Adrenal gland (tissue), 19 donors: ENCODE measurements at places on chromosomes 2 and 18.
A peak's percentile ranks its signal among the peaks of the same experiment; 100 is the strongest.

DNA sequence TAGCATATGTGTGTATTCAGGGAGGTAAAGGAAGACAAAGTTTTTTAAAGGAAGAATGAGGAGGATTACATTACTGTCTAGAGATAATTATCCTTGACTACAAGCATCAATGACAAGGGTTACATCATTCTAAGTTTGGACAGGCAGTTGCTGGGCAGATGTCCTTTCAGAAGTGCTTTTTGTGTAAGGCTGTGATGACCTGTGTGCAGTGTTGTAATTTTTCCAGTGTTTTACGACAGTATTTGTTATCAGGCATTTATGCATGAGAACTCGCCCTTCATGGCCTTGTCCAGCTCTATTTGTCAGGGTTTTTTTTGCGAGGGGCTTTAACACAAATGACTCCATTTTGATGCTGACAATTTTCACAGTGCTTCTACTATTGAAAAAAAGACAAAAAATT lies 658.3 kb upstream of the NXPH2 start:
- DNase-seq: no peak
- H3K36me3 ChIP-seq: no peaks in the 10 kb centered on the region
- H3K4me3 ChIP-seq: no peak overlapping the region

GRCh38 chr18:30652387-30652786 lies 390.2 kb downstream of the DSC3 start:
- H3K36me3 ChIP-seq: no peaks in the 10 kb centered on the region
- DNase-seq: no peak
- no peaks in the 10 kb centered on the region for H3K27me3 ChIP-seq
- H3K4me3 ChIP-seq: no peak overlapping the region

GRCh38 chr18:11046140-11046539 lies 103.2 kb downstream of the PIEZO2 start:
- no peaks in the 10 kb centered on the region for H3K36me3 ChIP-seq
- no peaks in the 10 kb centered on the region for H3K27me3 ChIP-seq
- no peak overlapping the region for H3K27ac ChIP-seq
- DNase-seq: no peak
- H3K4me1 ChIP-seq: no peaks in the 10 kb centered on the region
- H3K4me3 ChIP-seq: no peak overlapping the region

- no peak overlapping the region for H3K4me3 ChIP-seq
- no peak for DNase-seq
- no peak overlapping the region for H3K27ac ChIP-seq
- no peaks in the 10 kb centered on the region for H3K4me1 ChIP-seq
- no peaks in the 10 kb centered on the region for H3K27me3 ChIP-seq
Measured at GRCh38 chr18:10949655-10950054, 199.7 kb downstream of the PIEZO2 start.

DNA sequence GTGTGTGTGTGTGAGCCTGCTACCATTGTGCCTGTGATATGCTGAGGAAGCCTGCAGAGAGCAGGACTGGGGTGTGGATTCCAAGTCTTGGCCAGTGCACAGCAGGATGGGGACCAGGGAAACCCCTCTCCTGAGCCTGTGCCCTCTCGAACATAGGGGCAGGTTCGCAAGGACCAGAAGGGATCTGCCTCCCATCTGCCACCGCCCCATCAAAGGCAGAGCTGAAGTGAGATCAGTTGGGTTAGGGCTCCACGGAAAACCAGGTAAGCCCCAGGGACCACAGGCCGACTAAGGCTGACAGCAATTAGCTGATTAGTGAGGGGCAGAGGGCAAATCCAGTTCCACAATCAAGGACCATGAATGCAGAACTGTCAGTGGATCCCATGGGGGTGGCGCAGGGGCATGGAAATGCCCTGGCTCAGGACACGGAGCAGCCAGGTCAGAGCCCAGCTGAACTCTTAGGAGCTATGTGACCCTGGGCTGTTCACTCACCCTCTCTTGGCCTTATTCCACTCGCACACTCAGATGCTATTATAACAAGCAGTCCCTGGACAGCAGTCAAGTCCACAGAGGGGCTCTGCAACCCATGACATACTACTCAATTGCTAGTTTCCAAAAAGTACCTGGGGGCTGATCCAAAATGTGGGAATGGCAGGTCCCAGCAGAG lies 84.2 kb upstream of the ID2 start:
- H3K27ac ChIP-seq: peak overlapping the region; percentile 85
- H3K27me3 ChIP-seq: no peaks in the 10 kb centered on the region
- H3K4me1 ChIP-seq: no peaks in the 10 kb centered on the region
- H3K36me3 ChIP-seq: no peaks in the 10 kb centered on the region
- DNase-seq: peak; percentile 46
- no peak overlapping the region for H3K4me3 ChIP-seq

DNA sequence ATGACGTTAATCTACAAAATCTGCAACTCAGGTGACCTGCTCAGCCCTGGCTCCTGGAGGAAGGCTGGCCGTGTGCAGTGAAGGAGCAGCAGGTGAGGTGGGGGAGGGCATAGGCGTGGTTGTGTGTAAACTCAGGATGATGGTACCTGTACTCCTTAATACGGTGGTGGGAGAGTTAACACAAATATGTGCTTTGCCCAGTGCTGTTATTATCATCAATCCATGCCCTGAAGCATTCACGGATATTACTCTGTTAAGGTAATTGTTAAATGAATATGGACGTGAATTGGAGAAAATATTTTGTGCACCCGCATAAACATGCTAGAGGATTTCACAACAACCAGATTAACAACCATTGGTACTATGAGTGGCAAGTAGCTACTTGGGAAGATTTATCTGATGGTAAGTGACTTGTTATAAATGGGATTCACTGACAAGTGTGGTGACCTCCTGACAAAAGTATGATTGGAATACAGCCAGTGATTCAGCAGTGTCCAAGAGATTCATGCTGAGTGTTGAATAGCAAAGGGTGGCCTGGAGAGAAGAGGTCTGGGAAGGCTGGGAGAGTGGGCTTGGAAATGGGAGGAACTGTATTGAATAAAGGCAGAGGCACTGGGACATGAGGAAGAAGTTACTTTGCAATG lies 194.1 kb downstream of the TPGS2 start:
- no peaks in the 10 kb centered on the region for H3K4me1 ChIP-seq
- DNase-seq: no peak
- H3K36me3 ChIP-seq: no peaks in the 10 kb centered on the region
- H3K27me3 ChIP-seq: no peaks in the 10 kb centered on the region

DNA sequence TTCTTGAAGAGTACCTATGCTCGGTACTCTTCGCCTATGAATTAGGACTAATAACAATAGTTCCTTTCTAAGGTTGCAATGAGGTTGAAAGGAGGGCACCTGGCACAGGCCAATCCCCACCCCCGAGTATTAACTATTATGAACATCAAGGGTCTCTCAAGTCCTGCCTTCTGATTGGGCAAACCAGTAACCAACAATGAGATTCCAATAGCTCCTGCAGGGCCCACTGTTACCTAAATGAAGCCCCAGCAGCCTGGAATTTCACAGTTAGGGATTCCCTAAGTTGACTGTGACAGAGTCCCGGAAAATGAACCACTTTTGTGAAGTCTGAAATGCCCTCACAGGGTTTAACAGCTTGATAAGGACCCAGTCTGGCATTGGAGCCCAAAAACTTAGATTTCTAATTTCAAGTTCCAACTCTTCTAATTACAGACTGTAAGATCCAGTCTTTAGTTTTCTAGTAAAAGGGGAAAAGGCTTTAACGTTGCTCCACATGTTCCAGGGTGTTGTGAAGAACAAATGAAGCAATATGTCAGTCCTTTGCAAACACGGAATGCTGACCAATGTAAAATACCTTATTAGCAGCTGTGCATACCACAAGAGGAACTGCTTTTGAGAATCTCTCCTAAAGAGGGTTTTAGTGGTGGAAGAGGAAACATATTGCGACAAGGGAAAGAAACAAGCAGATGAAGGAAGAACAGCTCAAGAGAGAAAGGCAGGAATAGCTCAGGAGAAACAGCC lies 277.7 kb upstream of the MAP2 start:
- no peaks in the 10 kb centered on the region for H3K4me1 ChIP-seq
- no peak overlapping the region for H3K4me3 ChIP-seq
- no peak overlapping the region for H3K27ac ChIP-seq
- no peaks in the 10 kb centered on the region for H3K27me3 ChIP-seq

DNA sequence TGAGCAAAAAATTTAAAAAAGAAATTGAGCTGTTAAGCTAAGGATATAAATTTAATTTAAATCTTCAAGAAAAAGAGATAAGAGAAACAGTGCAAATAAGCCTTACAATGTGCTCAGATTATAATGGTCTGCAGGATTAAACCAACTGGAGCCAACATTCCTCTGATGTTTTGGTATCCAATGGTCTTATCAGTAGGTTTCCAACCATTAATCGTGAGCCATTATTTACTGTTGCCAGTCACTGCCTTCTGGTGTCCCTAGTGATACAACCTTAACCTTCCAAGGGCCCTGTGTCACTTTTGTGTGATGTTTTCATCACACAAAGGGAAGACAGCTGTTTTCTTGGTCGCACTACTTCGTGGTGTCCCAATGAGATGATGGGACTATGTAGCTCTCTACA lies 134.5 kb upstream of the CTAGE1 start:
- peaks cover 19% of the 10 kb centered on the region for H3K4me1 ChIP-seq
- H3K27me3 ChIP-seq: no peaks in the 10 kb centered on the region
- DNase-seq: no peak
- no peaks in the 10 kb centered on the region for H3K36me3 ChIP-seq
- H3K4me3 ChIP-seq: no peak overlapping the region
- H3K27ac ChIP-seq: no peak overlapping the region

DNA sequence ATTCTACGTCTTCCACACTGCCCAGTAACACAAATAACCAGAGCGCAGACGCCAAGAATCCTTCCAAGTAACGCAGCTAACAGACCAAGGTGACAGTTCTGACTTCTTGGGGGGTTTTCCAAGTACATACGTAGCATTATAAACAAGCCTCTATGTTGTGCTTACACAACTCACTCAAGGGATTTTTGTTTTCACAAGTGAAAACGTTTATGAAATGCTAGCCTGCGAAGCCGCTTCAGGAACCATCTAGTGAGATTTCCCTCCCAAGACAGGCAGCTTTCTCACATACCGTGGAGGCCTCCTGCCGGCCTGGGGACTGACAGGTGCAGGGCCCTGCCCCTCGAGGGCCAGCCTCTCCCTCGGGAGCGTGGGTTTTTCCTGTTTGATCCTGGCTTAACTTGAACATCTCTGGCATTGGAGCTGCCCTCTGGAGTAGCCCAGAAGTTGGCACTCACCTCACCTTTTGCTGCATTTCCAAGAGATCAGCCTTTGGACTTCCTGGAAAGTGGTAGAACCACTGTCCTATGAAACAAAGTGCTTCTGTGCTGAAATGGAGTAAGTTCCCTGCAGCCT lies 151.1 kb downstream of the MBP start:
- H3K27me3 ChIP-seq: no peaks in the 10 kb centered on the region
- H3K4me1 ChIP-seq: no peaks in the 10 kb centered on the region
- no peaks in the 10 kb centered on the region for H3K36me3 ChIP-seq
- peak; percentile 12 for DNase-seq
- no peak overlapping the region for H3K4me3 ChIP-seq

- H3K4me1 ChIP-seq: no peaks in the 10 kb centered on the region
- DNase-seq: no peak
- no peaks in the 10 kb centered on the region for H3K27me3 ChIP-seq
- no peak overlapping the region for H3K4me3 ChIP-seq
- no peaks in the 10 kb centered on the region for H3K36me3 ChIP-seq
Measured at GRCh38 chr18:51107082-51107481, 77.1 kb downstream of the SMAD4 start.

GRCh38 chr2:17763641-17764333 lies 9.8 kb downstream of the GEN1 start:
- H3K36me3 ChIP-seq: no peaks in the 10 kb centered on the region
- H3K4me3 ChIP-seq: no peak overlapping the region
- no peak for DNase-seq
- no peaks in the 10 kb centered on the region for H3K4me1 ChIP-seq
- H3K27ac ChIP-seq: no peak overlapping the region
- no peaks in the 10 kb centered on the region for H3K27me3 ChIP-seq

- H3K4me1 ChIP-seq: no peaks in the 10 kb centered on the region
- H3K27me3 ChIP-seq: no peaks in the 10 kb centered on the region
- H3K27ac ChIP-seq: no peak overlapping the region
- H3K4me3 ChIP-seq: no peak overlapping the region
- DNase-seq: no peak
Measured at GRCh38 chr2:36147670-36148390, 207.7 kb upstream of the CRIM1 start.

GRCh38 chr2:101152272-101153076 lies 1.3 kb upstream of the TBC1D8 start:
- peaks cover 32% of the 10 kb centered on the region for H3K4me1 ChIP-seq
- no peaks in the 10 kb centered on the region for H3K36me3 ChIP-seq
